ENCODE measurements at places on chromosomes 5 and 9.

DNA sequence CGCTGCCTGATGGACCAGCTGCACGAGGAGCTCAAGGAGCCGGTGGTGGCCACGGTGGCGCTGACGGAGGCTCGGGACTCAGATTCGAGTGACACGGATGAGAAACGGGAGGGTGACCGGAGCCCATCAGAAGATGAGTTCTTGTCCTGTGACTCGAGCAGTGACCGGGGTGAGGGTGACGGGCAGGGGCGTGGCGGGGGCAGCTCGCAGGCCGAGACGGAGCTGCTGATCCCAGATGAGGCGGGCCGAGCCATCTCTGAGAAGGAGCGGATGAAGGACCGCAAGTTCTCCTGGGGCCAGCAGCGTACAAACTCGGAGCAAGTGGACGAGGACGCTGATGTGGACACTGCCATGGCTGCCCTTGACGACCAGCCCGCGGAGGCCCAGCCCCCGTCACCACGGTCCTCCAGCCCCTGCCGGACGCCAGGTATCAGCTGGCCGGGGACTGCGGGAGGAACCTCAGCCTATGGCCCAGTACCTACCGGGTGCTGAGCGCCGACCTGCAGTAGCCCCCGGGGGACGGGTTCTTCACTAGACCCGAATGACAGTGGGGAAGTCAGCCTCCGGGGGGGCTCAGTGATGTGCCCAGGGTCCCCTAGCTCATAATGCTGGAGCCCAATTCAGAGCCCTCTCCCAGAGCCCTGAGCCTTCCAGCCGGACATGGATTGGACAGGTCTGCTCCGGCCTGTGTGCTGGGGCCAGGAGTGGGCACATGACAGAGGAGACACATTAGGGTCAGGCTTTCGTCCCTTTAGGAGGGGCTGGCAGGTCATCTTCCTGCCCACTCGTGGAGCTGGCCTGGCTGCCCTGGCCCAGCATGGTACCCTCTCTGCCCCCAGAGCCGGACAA, 33.0 kb downstream of the USP20 start:
- DNase-seq, result no peak

GRCh38 chr5:86878250-86878649, 260.5 kb downstream of the COX7C start:
- DNase-seq, result no peak

DNA sequence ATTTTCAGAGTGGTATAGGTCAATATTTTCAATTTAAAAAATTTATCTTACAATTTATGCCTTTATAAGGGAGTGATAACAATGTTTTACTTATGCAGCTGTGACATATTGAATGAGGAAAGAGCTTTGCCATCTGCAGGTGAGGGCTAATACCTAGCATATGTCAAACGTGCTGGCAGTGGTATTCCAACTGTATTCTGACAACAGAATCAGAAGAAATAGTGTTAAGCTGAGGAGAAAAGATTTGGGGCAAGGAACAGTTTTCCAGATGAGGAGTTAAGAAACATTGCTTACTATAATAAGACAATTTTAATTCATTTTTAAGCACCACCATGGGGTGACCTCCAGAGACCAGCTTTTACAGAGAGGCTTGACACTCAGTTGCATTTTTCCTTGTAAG, 267.8 kb upstream of the ZNF608 start:
- DNase-seq, result no peak

GRCh38 chr9:115200711-115201505, 83.0 kb upstream of the TNC start:
- no peak for DNase-seq

DNA sequence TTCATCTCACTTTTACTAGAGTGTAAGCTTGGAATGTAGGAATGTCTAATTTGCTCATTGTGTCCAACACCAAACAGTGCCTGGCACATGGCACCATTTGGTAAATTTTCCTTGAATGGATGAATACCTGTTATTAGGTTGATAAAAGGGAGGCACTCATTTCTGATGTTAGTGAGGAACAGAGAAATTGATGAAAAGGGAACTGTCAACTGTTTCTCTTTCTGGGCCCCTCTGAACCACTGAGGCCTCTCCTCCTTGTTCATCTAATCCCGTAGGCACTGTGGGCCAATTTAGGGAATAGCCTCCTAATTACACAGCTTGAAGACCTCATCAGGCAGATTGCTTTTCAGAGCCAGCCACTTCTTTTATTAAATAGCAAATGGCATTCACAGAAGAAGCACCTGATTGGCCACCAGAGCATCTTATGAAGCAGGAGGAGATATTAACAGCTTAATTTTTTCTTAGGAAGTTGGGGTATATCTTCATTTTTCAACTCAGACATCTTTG, 22.6 kb downstream of the MRRF start:
- DNase-seq, result no peak

DNA sequence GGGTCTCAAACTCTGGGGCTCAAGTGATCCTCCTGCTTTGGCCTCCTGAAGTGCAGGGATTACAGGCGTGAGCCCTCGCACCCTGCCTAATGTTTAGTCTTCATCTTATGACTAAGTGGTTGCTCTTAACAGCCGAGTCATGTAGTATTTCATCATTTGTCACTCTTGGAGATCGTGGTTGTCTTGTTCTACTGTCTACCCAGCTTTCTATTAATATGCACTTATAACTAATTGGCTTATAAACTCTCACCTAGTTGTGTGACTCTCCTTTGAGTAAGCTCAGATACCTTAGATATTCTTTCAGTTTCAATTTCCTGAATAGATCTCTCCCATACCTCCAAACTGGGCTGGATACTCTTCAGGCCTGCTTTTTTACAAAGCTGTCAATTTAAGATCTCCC, 19.9 kb downstream of the SLC44A1 start:
- DNase-seq, result no peak

- no peak for DNase-seq
Measured at GRCh38 chr5:32767948-32768467, 56.9 kb downstream of the NPR3 start.

- DNase-seq, result no peak
Measured at GRCh38 chr5:124034083-124034700, 522.2 kb downstream of the CSNK1G3 start.

- no peak for DNase-seq
Measured at GRCh38 chr5:138054847-138055558, 22.1 kb upstream of the FAM13B start.

DNA sequence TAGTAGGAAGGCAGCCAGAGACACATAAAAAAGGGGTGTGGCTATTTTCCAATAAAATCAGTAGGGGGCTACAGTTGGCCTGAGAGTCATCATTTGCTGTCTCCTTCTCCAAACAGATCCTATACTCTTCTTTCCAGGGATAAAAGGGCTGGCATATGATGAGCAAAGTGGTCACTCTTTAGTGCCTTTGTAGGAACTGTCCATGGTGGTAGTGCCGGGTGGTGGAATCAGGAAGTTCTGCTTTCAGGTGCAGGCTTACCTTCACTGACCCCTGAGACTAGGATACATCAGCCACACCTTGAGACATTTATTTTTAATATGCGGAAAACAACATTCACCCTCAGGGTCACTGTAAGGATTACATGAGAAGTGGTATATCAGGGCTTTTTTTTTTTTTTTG, 80.8 kb downstream of the ASTN2 start:
- no peak for DNase-seq

DNA sequence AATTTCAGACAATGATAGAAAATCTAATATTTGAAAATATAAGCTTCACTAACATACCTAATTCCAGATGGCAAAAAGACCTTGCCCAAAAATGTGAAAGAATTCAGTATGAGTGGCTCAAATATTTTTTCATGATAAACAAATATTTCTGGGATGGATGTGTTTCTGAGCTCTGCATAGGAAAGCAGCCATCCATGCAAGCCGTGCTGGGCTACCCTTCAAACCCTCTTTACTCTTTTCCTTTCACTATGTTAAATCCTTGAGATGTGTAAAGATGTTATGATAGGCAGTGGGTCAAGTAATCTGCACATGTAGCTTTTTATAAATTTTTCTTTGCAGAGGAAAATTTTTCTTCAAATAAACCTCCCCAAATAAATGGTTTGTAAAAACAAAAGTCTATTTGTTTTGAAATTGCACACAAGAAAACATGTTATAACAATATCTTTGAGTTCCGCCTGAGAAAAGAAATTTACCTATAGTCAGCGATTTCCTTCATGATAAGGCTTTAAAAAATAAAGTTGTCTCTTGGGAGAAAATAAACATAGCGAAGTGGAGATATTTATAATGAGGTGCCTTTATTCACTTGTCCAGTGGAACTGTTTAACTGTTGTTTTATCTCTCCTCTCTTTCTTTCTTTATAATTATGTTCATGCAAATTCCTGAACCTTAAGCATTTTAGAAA, 154.3 kb upstream of the PITX1 start:
- no peak for DNase-seq

- no peak for DNase-seq
Measured at GRCh38 chr5:171855798-171856763, 70.5 kb downstream of the SMIM23 start.

DNA sequence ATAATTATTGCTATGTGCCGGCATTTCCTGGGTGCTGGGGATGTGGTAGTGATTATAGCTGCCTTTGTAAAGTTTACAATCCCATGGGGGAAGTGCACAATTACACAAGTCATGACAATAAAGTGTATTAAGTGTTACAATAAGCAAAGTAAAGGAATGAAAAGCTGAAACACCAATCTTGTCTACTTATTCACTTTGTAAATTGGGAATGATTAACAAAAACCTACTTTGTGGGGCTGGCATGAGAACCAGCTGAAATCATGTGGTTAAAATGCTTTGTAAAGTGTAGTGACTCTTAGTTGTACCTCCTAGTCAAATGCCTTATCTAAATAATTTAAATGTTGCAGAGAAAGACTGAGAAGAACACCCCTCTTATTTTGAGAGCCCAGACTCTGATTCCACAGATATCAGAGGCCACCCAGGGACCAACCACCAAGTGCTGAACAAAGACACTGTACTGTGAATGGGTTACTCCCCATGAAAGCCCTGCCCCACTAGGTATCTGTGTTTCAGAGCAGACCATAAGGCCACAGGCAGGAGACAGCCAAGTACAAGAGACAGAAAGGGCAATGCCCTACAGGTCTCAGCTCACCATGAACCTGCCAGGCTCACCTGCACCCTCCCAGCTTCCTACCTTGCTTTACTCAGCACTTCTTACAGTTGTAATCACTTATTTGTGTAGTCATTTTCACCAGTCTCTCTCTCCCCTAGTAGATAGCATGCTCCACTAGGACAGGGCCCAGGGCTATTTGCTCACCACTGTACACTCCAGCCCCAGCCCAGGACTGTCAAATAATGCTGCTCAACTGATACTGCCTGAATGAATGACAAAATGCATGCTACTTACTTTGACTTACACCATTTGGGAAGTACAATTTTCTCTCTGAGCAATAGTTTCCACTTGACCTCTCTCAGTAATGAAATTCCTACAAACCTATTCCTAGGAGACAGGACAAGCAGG, 101.6 kb upstream of the APC start:
- no peak for DNase-seq

DNA sequence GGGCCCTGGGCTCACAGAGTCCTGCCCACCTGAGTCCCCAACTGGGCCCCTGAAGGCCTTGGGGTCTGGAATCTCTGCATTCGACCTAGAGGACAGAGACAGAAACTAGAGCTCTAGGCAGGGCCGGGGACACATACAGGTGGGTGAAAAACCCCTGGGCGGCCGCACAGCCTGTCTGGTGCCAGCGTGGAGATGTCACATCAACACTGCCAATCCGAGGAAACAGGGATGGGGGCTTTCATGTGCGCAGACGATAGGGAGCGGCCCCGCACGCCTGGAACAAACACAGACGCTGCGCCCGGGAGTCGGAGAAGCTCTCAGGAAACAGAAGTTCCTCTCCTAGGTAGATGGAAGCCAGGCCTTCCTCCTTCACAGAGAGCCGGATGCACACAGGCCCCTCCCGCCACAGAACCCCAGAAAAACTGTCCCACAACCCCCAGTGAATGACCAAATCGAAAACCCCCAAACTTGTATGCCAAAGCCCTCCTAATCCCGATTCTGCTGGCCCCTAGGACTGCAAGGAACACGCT, 1.8 kb downstream of the GRM6 start:
- DNase-seq, result no peak

- DNase-seq, result no peak
Measured at GRCh38 chr9:21810388-21810787, 8.0 kb downstream of the MTAP start.

DNA sequence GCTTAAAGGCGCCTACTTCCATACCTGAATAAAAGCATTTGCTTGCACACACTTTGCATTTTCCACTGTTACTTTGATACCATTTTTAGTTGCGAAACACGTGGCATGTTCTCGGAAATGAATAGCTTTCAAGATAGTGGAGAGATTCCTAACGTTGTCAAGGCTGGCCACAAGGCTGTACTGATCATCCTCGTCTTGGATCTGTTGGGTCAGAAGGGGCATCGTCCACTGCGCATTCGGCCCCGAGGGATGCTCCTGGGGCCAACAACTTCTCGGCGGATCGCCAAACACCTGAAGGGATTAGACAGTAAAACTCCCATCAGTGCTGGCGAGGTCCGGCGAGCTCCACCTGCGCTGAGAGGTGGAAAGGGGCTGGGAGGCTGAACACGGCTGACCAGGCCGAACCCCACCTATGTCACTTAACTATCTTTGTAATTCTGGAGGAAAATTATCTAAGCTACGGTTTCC, 599 bp downstream of the RAD1 start:
- DNase-seq, result no peak

GRCh38 chr9:114050226-114050568, 27.9 kb downstream of the AMBP start:
- DNase-seq, result no peak

- DNase-seq, result no peak
Measured at GRCh38 chr5:43772764-43773477, 169.9 kb downstream of the NNT start.

Data from activated CD4-positive, CD25-positive, alpha-beta regulatory T cell (primary cell).